ENCODE measurements at places on chromosomes 3 and 15.

DNA sequence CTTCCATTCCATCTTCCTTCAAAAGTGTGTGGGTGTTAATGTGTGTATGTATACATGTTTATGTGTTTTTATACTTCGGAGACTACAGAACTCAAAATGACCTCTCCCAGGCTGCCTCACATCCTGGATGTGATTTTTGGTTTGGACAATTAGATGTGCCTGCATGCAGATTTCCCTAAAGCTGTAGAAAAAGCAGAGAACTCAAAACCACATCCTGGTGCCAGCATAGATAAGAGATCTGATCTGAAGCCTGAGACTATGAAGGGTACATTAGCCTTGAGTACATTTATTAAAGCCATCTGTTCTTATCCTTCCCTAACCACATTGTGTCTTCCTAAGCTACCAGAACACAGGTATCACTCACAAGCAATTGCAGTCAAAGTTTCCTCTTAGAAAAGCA lies 319.4 kb upstream of the RASGRP1 start:
- DNase-seq, result no peak

GRCh38 chr3:129623447-129624118 lies 17.1 kb upstream of the PLXND1 start:
- no peak for DNase-seq

DNA sequence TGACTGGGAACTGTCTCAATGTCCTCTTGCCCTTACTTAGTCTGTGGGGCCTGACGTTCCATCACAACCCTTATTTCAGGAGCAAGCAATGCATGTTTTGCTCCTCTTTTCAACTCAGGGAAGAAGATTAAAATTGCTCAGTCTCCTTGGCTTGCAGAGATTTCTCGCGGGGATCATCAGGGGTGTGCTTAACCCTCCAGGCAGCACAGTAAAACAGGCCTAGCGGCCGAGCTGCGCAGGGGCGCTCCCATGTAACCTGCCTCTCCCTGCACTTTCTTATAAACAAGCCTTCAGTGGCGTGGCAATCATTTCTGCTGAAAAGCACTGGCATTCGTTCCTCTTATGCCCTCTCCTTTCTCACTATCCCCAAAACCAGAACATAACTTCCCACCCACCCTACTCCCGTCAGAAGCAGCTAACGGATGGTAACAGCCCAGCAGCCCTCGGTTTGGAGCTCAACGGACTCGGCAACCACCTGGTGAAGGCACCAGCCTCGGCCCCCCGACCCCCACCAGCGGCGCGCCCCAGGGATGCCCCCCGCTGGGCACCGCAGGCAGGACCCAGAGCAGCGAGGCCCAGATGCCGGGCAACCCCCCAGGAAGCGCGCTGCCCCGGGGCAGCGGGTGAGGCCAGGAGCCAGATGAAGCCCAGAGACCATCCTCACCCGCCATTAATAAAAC lies 1.1 kb downstream of the MCF2L2 start:
- no peak for DNase-seq

DNA sequence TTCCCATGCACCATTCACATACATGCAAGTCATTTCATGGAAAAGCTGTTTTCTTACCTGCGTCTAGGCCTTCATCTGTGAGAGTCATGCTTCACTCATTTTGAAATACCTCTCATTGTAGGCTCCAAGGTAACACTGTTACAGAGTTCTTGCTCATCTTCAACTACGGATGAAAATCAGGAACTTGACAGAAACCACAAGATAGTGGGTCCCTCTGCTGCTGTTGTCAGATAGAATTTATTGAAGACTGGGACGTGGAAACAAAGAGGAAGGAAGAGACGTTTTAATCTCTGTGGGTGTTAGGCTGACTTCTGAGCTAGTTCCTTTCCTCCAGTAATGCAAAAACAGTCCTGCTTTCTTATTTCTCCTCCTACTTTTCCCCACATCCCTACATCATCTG lies at the start of gene P2RY14:
Gene P2RY14 (minus strand): TSS at position 313 of the 400 bp plus-strand sequence. CDS start 64,226 bp downstream, outside the sequence.
- no peak for DNase-seq
